Activated CD8-positive, alpha-beta memory T cell treated with anti-CD3 and anti-CD28 coated beads for 24 hours (primary cell): ENCODE measurements at places on chromosomes 2 and 18.

DNA sequence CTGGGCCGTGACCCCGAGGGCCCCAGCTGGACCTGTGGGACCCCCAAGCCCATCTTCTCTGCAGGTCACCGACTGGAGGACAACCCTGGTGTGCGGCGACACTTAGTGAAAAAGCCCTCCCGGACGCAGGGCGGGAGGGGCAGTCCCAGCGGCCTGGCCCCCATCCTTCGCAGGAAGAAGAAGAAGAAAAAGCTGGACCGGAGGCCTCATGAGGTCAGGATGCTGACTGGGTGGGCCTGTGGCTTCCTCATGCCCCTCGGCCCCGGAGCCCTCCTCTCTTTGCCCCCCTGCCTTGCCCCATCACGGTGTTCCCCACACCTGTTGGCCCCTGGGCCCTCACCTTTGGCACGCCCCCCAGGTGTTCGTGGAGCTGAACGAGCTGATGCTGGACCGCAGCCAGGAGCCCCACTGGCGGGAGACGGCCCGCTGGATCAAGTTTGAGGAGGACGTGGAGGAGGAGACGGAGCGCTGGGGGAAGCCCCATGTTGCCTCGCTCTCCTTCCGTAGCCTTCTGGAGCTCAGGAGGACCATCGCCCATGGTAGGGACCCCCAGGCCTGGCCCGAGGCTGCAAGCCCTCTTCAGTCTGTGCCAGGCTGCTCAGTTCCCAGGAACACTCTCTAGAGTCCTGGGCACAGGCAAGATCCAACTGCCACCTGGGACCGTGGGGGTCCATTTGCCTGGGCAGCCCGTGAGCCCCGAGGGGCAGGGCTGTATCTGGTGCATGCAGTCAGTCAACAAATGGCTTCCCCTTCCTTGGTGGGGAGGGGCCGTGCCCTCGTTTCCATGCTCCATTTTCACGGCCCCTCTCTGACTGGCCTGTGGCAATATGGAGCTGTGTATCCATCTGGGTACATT, 4.7 kb downstream of the SLC4A3 start:
- peak; percentile 44 for DNase-seq

DNA sequence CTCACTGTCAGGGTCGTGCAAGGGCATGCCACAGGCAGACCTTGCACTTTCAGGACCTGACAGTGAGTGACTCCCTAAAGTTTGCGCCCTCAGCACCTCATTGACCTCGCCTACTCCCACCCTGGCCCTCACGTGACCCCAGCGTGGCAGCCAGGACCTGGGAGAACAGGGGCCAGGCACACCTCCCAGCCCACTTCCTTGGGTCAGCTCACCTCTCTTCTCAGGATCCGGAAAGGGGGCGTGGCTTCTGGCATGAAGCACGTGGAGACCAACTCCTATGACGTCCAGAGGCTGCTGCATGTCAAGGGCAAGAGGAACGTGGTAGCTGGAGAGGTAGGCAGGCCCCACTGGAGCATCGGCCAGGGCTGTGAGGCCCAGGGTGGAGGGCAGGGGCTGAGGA, 8.8 kb downstream of the VIL1 start:
- no peak for DNase-seq

DNA sequence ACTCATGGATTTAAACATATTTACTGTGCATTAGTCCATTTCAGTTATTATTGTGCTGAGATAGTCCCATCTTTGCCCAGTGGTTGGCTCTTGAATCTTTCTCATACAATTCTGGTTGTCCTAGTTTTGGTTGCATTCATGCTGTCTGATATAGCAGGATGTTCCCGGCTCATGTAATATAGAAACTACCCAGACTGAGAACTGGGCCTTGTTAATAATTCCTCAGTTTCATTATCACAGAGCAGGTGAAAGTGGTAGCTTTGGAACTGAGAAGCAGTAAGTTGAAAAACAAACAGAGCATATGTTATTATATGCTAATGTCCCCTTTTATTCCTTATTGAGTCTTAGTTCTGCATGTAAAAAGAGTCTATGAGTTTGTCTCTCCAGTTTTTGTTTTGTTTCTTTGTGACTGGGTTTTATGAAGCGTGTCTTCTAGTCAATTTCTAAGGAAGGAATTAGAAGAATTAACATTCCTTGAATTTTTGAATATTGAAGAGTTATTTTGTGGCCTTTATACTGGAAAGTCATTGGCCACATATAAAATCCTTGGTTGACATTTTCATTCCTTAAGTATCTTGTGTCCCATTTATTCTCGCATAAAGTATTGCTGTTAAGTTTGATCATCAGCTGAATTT, 43.3 kb downstream of the EIF5B start:
- no peak for DNase-seq

- DNase-seq: no peak
Observed at GRCh38 chr2:158184001-158184400, 82.3 kb downstream of the UPP2 start.

DNA sequence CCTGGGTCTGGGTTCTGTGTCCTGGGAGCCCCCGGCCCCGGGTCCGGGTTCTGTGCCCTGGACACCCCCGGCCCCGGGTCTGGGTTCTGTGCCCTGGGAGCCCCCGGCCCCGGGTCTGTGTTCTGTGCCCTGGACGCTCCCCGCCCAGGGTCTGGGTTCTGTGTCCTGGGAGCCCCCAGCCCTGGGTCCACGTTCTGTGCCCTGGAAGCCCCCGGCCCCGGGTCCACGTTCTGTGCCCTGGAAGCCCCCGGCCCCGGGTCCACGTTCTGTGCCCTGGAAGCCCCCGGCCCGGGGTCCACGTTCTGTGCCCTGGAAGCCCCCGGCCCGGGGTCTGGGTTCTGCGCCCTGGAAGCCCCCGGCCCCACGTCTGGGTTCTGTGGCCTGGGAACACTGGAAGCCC, 253.9 kb downstream of the TWIST2 start:
- DNase-seq: no peak

GRCh38 chr2:168853471-168853870, 36.8 kb downstream of the SPC25 start:
- no peak for DNase-seq

- DNase-seq: no peak
Observed at GRCh38 chr2:175948191-175948590, 53.9 kb downstream of the LNPK start.

GRCh38 chr2:205714058-205714776, 31.9 kb downstream of the NRP2 start:
- DNase-seq: no peak

DNA sequence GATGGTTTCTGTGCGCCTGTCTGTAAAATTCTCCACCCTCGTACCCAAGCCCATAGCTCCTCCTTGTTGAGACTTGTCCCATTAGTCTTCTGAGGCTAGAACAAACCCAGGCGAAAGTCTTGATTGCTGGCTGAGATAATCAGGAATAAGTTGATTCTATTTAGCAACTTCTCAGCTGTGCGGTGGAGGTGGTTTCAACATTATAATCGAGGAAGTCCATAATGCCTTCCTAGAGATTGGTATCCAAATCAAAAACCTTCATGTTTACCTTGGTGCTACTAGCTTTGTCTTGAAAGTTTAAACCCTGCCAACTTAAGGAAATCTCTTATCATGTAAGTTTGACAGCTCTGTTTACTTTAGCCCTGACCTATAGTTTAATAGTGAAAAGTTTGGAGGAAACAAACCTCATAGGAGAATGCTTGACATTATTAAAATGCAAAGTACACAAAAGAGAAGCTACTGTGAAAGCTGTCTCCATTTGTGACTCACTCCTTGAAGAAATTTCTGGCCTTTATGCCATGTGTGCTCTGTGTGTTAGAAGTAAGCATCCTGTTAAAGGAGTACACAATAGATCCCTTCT, 36.6 kb upstream of the DSC1 start:
- no peak for DNase-seq

- DNase-seq: no peak
Observed at GRCh38 chr2:70709275-70710037, 58.5 kb downstream of the ADD2 start.

- DNase-seq: no peak
Observed at GRCh38 chr2:203697190-203697589, 9.2 kb upstream of the CD28 start.
